NCI-H510A (cell line): ENCODE measurements at places on chromosomes 7 and 10.

DNA sequence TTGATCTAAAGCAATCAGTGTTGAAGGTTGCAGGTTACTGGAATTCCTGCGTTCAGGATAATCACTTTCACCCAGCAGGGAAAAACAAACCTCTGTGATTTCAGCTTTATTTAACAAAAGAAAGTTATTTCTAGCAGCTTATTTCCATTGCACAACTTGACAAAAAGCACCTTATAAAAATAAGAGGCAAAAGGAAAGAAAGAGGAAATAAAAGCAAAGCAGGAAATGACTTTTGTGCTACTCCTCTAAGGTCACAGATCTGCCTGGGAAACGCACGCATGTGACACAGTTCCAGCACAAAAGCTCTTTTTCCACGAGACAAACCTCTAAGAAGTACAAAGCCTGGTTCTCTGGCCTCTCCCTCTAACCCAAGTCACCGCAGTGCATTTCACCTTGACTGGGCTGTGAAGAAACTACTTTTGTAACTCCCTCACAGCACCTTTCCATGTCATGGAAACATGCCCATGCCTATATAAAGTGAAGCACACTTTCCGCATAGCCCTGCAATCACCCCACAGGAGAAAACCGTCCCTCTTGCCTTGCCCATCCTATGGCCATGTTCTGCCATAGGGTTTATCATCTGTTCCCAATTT is 870 bp downstream of the ANK3 start:
- DNase-seq, result no peak

DNA sequence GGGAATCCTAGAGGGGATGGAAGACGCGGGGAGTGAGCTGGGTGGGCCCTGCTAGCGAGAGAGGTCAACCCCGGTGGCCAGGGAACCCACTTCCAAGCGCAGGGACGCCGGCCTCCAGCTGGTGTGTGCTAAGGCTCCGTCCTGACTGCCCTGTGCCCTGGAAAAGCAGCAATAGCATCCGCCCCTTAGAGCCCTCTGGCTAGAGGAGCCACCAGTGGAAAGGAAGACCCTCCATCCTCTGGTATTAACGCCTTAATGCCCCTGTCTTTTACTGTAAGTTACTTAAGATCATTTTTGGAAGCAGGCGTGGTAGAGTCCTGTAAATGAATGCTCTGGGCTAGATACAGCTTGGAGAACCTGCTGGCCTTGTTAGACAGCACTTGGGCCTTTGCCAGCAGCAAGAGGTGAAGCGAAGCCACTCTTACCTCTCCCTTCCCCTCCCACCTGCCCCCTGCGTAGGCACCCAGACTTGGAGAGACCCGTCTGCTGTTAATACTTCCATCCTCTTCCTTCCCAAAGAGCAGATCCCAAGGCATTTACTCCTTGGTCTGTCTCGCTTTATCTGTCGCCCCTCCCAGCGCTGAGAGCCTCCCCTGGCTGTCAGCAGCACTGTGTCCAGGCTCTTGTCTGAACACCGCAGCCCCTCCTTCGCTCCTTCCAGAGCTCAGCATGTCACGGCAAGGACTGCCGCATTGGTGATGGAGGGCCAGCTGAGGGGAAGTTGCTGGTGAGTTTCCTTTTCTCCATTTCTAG is 4.6 kb downstream of the REPIN1 start:
- peak; percentile 28 for DNase-seq

GRCh38 chr10:287814-288213 is 152.6 kb downstream of the ZMYND11 start:
- DNase-seq, result no peak

DNA sequence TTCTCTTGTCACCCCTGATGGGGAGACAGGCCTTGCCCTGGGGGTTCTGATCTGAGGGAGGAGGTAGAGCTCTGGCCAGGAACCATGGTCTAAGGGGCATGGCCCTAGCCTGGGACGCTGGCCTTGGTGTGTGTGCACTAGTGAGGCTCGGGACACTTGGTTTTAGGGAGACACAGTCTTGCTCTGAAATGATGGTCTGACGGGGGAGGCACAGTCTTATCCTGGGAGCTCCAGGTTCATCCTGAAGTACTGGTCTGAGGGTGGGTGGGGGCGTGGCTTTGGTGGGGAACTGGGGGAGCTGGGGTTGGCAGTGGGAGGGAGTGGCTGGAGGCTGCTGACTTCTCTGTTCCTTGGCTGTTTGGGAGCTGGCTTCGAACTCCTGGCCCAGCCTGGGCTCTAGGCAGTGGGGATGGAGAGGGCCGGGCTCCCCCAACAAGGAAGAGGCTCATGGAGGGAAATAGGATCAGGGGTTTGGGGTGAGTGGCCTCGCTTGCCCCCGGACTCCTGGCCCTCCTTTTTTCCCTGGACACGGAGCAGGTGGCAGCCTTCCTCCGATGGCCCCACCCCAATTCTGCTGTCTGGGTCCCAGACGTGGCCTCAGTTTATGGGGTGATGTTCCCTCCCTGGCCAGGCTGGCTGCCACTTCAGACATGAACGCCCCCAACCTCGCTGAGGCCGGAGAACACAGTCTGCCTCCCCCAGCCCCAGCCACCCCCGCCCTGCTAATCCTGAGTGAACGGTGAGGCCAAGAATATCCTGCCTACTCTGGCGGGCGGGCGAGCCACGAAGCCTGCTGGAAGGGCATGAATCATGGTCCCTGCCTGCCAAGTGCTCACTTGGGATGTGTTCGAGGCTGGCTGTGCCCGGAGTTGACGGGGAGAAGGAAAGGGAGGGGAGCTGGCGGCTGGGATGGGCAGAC is 43.5 kb downstream of the TMEM270 start:
- no peak for DNase-seq

DNA sequence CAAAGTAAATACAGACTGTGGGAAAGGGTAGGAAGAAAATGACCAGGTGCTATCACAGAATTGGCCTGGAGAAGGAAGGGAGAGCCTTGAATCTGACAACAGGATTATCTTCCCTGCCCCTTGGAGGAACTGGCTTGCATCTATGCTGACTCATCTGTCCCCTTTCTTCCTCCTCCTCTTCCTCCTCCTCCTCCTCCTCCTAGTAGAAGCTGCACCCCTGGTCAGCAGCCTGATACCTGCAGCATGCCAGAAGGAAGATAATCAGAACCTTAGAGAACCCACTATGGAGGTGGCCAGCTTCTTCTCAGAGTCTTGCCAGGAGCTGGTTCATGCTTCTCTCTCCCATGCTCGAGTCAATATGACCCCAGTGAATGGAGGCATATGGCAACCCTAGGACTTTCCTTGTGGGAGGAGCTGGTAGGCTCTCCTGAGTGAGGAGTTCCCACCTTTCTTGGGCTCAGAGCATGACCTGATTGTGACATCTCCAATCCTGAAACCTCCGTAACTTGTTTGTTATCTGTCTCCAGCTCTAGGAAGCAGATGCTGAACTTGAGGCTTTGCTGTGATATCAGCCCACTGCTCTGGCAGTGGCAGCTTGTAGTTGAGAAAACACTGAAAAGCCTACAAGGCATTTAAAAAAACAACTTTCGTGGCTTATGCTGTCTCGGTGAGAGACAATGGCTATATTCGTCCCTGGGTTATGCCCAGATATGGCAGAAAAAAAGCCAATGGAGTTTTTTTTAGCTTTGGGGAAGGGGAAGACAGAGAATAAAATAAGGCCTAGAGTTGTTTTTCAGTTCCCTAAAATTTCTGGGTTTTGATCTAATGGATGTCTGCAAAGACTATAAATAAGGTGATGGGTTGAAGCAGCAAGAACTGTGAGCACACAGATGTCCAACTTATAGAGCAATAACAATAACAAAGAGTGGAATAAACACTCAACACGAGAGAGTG is 60.6 kb downstream of the CDHR3 start:
- no peak for DNase-seq

- DNase-seq, result no peak
These were observed 1.3 kb downstream of the TYSND1 start for GRCh38 chr10:70145166-70145665.

GRCh38 chr10:43219848-43220247 is 47.0 kb downstream of the RASGEF1A start:
- DNase-seq, result no peak

GRCh38 chr7:106609416-106609815 is 51.5 kb downstream of the CCDC71L start:
- DNase-seq, result no peak

DNA sequence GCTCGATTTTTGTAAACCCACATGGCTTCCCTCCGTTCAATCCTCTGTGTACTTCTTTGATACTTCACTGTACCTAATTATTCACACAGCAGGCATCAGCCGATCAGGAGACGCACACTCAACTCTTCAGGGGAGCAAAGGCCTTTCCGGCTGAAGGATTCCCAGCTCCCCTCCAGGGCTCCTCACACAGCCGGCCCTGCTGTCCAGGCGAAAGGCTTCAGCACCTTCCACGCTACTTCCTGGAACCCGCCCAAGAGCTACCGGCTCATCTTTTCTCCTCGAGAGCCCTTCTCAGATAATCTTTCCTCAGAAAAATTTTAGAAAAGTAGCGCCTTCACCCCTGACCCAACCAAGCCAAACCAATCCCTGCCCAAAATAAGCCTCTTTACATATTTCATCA is 270.4 kb downstream of the ZMYND11 start:
- DNase-seq, result no peak

- no peak for DNase-seq
These were observed 96.4 kb downstream of the FAS start for GRCh38 chr10:89086801-89087521.

DNA sequence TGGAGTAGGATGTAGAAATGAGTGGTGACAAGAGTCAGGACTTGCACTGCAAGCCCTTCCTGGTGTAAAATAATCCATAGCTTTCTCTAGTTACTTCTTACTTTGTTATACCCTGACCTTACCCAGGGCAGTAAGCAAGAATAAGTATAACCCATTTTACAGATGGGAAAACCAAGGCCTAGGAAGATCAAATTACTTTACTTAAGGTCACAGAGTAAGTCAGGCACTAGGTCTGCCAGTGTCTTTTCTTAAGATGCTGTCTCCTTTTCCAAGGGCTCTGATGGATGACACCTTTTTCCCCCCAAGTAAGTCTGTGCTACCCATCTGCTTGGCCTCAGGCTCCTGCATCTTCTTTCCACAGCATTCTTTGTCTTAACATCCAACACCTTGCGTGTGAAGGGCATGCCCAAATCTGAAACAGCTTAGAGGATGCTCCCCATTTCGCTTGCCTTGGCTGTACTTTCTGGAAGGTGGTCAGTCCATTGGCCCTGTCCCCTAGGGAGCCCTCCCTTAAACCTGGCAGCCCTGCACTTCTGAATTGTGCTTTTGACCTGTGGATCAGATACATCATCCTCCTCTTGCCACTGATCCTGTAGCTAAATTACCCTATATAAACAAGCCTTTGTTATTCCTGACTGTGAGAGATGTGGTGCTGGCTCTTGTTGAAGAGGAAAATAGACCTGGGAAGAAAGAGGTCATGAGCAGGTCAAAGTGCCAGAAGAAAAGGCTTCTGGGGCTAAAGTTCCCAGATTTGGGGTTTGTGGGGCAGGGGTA is 168.6 kb downstream of the LRMDA start:
- no peak for DNase-seq

DNA sequence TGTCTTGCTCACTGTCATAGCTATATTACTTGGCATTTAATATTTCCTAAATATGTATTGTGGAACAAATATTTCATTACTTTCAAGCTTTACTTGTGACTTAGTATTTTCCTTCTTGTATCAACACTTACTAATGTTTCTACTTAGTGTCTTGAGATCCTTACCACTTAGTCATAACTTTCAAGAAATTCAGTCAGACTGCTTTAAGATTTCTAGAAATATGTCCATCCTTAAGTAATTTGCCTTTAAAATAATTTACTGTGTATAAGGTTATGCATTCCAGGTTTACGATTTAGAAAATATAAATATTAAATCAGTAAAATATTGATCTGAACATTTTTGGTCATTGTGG is 87.3 kb upstream of the CSTF2T start:
- DNase-seq, result no peak

GRCh38 chr7:131904760-131905327 is 348.4 kb upstream of the PODXL start:
- DNase-seq, result no peak

DNA sequence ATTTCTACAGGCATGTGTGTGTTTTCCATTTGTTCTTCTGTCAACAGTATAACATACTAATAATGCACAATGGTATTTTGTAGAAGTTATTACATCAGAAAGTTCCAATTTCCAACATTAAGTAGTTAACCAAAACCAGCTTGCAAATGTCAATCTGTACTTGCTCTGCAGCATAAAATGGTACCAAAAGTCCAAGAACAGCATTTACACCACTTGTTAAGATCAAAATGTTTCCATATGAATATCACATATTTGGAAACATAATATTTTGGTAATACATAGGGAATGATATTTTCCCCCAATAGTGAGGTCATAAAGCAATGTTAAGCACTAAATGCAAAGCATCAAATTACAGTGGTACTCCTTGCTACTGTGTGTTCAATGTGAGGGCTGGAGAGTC is 162.1 kb downstream of the ZNF438 start:
- DNase-seq, result no peak

DNA sequence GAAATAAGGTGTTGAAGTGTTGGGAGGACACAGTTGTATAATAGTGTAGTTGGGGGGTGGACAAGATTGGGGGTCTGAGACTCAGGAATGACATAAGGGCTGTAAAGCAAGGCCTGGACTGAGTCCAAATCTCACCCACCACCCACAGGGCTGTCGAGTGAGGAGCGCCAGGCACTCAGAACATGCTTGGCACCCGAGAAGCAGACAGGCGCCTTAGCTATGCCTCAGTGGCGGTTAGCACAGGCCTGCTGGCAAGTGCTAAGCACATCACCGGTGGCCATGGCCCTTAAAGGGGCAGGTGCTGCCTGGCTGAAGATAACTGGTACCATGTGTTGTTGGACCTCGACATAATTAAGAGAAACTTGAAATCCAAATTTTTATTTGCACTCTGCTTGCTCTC is 90.7 kb downstream of the COL13A1 start:
- DNase-seq, result no peak

GRCh38 chr10:62264126-62264525 is 4.5 kb downstream of the RTKN2 start:
- no peak for DNase-seq

DNA sequence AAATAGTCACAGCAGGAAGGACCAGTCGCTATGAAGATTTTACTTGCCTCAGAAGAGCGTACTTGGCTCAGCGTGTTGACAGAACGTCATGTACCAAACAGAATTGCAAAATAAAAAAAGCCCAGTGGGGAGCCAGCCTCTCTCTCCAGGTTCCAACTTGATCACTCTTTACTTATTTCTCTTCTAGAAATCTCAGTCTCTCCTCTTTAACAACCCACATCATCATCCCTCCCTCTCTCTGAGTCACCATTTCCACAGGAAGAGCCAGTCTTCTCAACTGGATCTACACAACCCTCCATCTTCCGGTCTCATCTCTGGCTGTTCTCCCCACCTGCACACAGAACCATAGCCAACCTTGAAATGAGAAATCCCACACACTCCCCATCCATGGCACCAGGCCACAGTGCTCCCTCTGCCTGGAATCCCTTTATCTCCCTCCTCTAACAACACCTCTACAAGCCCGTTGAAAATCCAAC is 718.3 kb downstream of the GRID1 start:
- no peak for DNase-seq

- DNase-seq, result no peak
These were observed 239.0 kb downstream of the DNAJB6 start for GRCh38 chr7:157575777-157576176.

- no peak for DNase-seq
These were observed 441.5 kb upstream of the ETV1 start for GRCh38 chr7:14430926-14431325.

- no peak for DNase-seq
These were observed 345.0 kb upstream of the PCDH15 start for GRCh38 chr10:55146032-55146431.

GRCh38 chr10:125415006-125415633 is 254.8 kb upstream of the CTBP2 start:
- DNase-seq, result no peak

- DNase-seq, result peak; percentile 64
These were observed 39.2 kb upstream of the PPP1R3C start for GRCh38 chr10:91672021-91672608.

GRCh38 chr10:70943249-70943648 is 54.9 kb upstream of the PCBD1 start:
- DNase-seq, result no peak
